HuH-7 (cell line): ENCODE measurements at places on chromosomes 6 and 20.

GRCh38 chr6:113530769-113531168 is 326.4 kb upstream of the MARCKS start:
- peak; percentile 21 for DNase-seq

GRCh38 chr6:28167926-28168325 is 26.2 kb downstream of the ZKSCAN8 start:
- no peak for DNase-seq

DNA sequence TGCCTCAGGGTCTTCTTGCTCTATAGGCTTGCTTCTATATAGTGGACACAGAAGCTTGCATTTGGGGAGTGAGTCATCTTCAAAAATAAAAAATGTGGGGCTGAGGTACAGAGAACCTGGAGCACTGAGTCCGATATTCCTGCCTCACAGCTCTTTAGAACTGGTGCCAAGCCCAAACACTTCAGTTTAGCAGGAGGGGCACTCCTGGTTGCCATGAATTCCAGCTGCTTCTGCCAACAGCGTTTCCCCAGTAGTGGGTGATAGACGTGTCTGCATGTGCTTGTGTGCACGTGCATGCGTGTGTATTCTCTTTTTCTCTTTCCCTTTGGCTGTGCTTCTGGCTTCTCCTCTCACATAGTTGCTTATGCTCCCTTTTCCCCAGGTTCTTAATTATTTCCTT is 11.9 kb downstream of the DNPH1 start:
- no peak for DNase-seq

DNA sequence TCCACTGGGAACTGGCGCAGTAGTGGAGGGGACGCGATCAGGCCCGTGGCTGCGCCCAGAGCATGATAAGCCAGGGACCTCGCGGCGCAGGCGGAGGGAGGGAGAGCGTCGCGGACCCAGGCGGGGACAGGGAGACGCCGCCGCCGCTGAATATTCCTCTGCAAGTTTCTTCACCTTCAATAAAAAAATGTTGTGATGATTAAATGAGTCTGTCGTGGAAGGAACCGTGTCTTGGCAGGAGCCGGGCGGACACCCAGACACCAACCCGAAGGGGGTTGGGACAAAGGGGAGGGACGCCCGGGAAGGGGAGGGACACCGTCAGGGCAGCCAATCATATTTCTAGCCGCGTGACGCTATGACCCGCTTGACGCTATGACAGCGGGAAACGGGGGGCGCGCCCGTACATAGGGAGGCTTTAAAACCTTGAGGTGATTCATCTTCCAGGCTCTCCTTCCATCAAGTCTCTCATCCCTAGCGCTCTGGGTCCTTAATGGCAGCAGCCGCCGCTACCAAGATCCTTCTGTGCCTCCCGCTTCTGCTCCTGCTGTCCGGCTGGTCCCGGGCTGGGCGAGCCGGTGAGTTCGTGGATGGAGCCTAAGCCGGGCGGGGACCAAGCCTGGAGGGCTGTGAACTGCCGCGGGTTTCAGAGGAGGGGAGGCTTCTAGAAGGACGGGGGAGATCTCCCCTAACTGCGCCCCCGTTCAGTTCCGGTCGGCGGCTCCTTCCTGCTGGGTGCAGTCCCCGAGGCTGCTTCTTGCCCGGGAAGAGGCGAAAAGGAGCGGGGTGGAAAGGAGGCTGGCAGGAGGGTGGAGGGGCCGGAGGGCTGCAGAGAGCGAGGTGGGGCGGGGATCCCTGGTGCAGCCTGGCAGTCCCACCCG is at the start of gene ULBP2:
TSS of gene ULBP2 (plus strand) at position 432 of the 878 bp plus-strand sequence. CDS start at position 491, 59 bp downstream.
- peak; percentile 99 for DNase-seq

GRCh38 chr20:4524792-4525191 is 196.9 kb upstream of the PRND start:
- no peak for DNase-seq

DNA sequence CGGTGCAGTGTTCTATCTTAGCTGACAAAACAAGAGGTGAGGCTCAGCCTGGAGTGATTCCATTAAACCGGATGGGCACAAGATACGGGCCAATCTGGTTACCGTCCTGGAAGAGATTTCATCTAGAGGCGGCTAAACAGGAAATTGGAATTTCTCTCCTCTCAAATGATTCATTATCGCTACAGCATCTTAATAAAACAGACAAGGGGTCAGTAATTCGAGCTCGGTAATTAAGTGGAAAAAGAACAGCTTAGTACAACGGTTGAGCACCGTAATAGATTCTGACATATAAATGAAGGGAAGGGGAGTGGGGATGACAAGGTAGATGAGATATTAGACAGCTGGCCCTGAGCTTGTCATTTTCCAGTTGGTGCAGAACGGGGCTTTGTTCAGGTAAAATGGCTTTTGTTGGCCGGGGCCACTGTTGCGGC is 137.2 kb downstream of the EDN3 start:
- DNase-seq = no peak
